ENCODE measurements at places on chromosomes 2 and 18.

DNA sequence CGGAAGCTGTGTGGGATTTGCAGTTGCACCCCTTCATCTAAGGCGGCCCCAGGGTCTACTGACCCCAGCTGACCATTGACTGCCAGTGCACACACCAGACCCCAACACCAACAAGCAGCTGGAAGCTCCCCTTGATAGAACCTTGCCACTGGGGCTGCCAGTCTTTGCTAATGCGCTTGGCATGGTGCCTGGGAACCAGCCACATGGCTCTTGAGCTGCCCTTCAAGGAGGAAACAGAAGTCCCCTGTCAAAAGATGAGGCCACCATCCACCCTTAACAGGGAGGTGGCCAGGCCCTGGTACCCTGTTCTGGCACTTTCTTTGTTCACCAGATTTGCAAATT, 8.6 kb downstream of the ALPI start:
- DNase-seq = no peak

DNA sequence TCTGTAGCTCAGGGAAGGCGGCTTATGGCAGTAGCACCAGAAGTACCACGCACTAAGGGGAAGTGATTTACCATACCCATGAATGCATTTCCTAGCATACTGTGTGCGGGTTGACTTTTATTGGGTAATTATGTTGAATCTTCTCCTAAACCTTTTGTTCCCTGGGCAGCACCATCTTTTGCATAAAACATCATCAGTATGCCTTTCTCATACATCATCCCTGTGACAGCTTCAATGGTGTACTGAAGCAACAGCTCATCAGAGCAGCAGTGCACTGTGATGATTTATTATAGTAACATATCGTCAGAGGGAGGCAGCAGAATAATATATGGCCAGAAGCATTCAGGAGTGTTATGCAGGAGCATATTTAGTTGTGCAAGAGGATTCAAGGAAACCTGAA, 204.9 kb downstream of the CDH7 start:
- DNase-seq = no peak

DNA sequence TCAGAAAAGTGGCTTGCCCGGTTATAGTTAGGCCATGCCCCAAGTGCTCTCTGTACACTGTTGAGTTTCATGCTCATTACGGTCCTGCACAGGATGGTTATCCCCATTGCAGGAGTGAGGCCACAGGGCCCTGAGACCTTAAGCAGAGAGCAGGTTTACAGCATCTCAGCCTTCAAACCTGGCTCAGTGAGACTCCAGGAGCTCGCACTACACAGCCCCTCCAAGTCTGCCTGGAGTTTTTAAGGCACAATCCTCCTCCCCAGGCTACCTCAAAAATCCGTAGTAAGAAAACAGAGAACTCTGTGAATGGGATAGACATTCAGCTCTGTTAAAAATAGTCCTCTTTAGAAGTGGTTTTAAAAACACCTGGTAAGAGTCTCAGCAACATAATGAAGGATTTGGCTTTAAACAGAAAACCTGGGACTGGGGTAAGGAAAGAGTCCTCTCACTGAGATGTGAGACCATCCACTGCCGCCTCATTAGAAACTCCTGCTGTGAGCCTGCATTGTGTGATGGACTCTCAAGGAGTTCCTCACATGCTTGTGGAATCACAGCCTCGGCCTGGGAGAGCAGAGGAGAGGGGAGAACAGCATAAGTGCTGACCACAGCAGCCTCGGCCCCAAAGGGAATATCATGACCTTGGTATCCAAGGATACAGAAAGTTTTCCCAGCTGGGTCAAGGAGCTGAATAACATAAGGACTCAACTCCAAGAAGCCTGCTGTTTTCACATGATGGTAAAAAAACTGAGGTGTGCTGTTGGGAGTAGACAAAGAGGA, 214.8 kb downstream of the ATAD2B start:
- no peak for DNase-seq

- DNase-seq = no peak
These were observed 728.7 kb upstream of the ID2 start for GRCh38 chr2:7953195-7953594.

- DNase-seq = no peak
These were observed 21.2 kb downstream of the RTP5 start for GRCh38 chr2:241890524-241891235.
